IMR-90 (cell line): ENCODE measurements at places on chromosomes 3 and 15. TPM values are rescaled to one million over a fixed set of nuclear protein-coding genes. Genes with fewer than 3 reads are reported as not detected.

DNA sequence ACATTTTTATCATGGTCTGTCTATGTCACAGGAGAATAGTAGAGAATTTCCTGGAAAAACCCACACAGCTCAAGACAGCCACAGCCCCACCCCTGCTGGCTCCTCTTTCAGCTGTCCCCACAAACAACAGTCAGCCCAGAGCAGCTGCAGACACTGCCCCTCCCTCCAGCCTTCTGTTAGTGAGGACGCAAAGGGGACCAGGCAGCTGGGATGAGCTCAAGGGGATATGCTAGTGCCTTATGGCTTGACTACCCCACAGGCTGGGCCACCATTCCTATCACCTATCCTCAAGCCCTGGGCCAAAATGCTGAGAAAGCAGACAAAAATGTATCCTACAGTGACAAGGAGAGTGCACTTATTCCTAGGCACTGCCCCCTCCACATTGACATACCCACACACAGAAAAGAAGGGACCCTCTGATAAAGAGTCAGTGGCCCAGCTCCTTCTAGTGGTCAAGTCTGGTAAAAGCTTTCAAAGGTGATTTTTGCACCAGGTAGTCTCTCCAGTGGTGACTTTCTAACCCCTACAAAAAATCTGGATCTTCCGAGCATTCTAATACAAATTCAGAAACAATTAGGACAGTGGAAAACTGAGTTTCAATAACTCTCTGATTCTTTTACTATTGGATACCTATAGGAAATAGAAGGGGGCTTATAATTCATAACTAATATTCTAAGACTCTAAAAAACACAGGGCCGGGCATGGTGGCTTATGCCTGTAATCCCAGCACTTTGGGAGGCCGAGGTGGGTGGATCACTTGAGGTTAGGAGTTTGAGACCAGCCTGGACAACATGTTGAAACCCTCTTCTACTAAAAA, 3.0 kb upstream of the MAP1A start:
- peak; percentile 49 for DNase-seq
- H3K27me3 ChIP-seq: no peaks in the 10 kb centered on the region
- no peaks in the 10 kb centered on the region for H3K36me3 ChIP-seq
- no peak overlapping the region for H3K4me3 ChIP-seq
- H3K4me1 ChIP-seq: peaks cover 24% of the 10 kb centered on the region
- peak overlapping the region; percentile 37 for H3K27ac ChIP-seq

GRCh38 chr3:149600634-149601033, 57.2 kb downstream of the WWTR1 start:
- H3K27ac ChIP-seq: no peak overlapping the region
- H3K27me3 ChIP-seq: no peaks in the 10 kb centered on the region
- H3K4me3 ChIP-seq: no peak overlapping the region
- peaks cover 28% of the 10 kb centered on the region for H3K4me1 ChIP-seq
- peaks cover 8% of the 10 kb centered on the region for H3K36me3 ChIP-seq

DNA sequence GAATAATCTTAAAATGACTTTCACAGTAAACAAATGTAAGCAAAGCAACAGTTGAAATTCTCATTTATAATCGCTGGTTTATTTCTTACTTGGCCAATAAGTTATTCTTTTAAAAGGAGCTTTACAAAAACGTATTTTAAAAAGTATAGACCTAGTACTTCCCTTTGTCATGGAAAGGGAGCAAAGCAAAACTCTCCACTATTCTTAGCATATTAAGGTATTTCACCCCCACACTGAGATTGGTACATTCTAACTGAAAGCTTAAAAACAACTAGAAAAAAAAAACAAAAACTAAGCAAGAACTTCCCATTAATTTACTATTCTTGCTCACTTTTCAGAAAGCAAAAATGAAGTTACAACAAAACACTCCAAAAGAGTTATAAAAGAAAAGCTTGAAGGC, 1.5 kb downstream of the ATG3 start:
- peaks cover 6% of the 10 kb centered on the region; the same call in 1 of the 2 replicates for H3K4me1 ChIP-seq
- H3K27me3 ChIP-seq: no peaks in the 10 kb centered on the region
- H3K36me3 ChIP-seq: peaks cover 3% of the 10 kb centered on the region; the same call in 1 of the 2 replicates
- H3K27ac ChIP-seq: no peak overlapping the region
- peak overlapping the region; percentile 56 for H3K4me3 ChIP-seq
- peak; percentile 7 for DNase-seq

- DNase-seq: peak; percentile 43
- H3K4me1 ChIP-seq: no peaks in the 10 kb centered on the region
- peaks cover 16% of the 10 kb centered on the region for H3K36me3 ChIP-seq
- no peak overlapping the region for H3K4me3 ChIP-seq
- H3K27ac ChIP-seq: no peak overlapping the region
- H3K27me3 ChIP-seq: no peaks in the 10 kb centered on the region
These were observed 84.6 kb downstream of the HCN4 start for GRCh38 chr15:73284090-73284716.

FRMD4B gene
- 0.28 and 0.36 TPM in 2 replicates for total RNA-seq

PSTPIP1 gene
- total RNA-seq: 0.36 and 0.56 TPM in 2 replicates

DNA sequence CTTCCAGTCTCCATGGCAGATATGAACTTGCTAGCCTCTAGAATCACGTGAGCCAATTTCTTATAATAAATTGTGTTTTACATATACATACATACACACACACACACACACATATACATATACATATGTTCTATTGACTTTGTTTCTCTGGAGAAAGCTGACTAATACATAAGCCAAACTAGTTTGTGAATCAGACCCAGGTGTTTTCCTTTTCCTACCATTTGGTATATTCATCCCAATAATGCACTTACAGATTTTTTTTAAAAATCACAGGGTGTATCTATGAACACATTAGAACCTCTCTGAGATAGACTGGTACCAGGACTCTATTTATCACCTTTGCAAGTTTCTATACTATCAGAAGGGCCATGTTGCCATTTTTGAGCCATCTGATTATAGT, 122.9 kb upstream of the KCNH8 start:
- H3K27me3 ChIP-seq: no peaks in the 10 kb centered on the region
- no peak overlapping the region for H3K4me3 ChIP-seq
- no peak overlapping the region for H3K27ac ChIP-seq
- H3K36me3 ChIP-seq: no peaks in the 10 kb centered on the region

- no peaks in the 10 kb centered on the region for H3K27me3 ChIP-seq
- no peaks in the 10 kb centered on the region for H3K36me3 ChIP-seq
- no peak overlapping the region for H3K27ac ChIP-seq
- H3K4me3 ChIP-seq: no peak overlapping the region
- no peaks in the 10 kb centered on the region for H3K4me1 ChIP-seq
These were observed 93.3 kb downstream of the ADAMTSL3 start for GRCh38 chr15:83747050-83747717.
